ENCODE measurements at places on chromosomes 12 and 14.
A peak's percentile ranks its signal among the peaks of the same experiment; 100 is the strongest.

DNA sequence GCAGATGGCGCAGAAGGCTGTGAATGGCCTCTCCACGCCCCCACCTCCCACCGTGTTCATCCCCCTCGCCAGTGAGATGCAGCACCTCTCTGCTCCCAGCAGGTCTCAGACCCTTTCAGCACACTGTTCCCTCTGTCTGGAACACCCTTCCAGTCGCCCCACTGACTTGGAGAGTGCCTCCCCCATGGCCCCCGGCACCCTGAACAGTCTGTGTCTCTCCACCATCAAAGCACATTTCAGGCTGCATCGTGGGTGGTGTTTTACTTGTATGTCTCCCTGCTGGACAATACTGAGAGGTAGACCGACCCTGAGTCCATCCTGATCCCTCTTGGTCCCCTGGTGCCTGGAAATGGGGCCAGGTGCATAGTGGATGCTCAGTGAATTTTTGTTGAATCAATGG lies 34.9 kb downstream of the CACNA2D4 start:
- no peak for DNase-seq

- no peak for DNase-seq
Measured at GRCh38 chr12:131923260-131923659, 5.8 kb upstream of the PUS1 start.

DNA sequence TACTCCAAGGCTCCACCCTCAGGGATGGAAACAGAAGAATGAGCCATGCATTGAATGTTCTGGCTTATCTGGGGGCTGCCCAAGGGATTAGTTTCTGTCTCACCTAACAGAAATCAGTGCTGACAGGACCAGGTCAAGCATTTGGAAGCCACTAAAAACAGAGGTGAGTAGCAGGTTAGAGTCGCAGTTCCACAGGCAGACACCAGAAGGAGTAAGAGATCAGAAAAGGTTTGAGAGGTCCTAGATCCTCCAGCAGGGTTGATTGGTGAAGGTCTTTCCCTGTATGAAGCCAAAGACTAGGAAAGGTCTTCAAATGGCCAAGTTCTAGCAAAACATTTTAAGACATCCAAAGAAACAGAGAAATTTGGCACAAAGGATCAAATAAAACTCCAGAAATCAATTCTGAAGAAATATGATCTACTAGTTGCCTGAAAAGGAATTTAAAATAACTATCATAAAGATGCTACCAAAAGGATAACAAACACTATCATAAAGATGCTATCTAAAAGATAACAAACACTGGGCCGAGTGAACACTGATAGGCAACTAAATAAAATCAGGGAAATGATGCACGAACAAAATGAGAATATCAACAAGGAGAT lies 19.5 kb upstream of the TTC9 start:
- peak; percentile 32 for DNase-seq

- DNase-seq, result no peak
Measured at GRCh38 chr12:29582146-29582545, 84.7 kb upstream of the OVCH1 start.

GRCh38 chr14:24979725-24980239 lies 70.2 kb downstream of the STXBP6 start:
- DNase-seq, result no peak

DNA sequence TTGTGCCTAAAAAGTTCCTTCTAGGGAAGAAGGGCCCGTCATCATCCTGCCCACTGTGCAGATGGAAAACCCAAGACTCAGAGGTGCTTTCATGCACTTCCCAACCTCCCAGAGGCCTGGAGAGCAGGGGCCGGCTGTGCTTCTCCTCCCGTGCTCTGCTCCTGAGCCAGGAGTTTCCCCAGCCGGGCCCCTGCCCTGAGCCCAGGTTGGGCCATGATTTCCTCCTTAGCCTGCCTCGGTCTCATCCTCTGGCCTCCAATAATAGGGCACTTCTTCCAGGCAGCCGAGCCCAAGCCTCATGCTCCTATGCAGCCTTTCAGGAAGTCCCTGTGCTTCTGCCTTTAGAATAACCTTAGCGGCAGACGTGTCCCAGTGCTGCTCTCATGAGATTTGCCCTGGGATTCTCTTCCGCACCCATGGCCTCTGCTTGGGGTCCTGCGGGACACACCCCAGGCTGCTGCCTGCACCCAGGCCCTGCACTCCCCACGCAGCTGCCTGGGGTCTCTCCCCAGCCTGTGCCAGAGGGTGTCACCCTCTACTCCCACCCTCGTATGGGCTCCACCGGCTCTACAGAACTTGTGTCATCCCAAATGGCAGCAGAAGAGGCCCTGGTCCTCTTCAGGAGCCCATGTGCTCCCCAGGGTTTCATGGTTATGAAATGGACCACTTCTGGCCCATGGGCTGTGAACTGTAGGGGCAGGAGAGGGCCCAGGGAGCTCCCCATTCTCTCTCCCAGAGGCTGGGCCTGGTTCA lies 359.3 kb downstream of the ADGRD1 start:
- DNase-seq, result no peak

- DNase-seq, result no peak
Measured at GRCh38 chr12:94304566-94305061, 155.1 kb downstream of the CEP83 start.

DNA sequence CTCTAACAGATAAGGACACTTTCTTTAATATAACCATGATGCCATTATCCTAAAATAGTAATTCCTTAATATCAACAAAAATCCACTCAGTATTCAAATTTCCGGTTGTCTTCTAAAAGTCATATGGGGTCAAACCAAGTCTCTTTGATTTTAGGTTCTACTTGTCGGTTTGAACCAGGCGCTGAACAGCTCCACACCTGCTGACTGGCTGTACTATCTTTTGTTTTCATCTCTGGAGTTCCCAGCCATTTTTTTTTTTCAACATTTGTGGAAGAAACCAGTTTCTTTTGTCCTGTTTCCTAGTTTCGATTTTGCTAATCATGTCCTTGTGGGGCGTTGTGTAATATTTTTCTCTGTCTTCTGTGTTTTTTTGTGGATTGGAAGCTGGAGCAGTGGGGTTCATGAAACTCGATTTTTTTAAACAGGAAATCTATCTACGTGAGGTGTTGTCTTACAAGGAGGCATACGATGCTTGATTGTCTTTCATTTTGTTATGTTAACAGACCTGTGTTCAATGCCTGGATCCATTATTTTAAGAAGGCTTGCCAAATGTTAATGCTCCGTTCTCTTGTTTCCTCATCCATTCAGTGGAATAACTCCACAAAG lies 50.2 kb downstream of the FZD10 start:
- DNase-seq, result no peak

DNA sequence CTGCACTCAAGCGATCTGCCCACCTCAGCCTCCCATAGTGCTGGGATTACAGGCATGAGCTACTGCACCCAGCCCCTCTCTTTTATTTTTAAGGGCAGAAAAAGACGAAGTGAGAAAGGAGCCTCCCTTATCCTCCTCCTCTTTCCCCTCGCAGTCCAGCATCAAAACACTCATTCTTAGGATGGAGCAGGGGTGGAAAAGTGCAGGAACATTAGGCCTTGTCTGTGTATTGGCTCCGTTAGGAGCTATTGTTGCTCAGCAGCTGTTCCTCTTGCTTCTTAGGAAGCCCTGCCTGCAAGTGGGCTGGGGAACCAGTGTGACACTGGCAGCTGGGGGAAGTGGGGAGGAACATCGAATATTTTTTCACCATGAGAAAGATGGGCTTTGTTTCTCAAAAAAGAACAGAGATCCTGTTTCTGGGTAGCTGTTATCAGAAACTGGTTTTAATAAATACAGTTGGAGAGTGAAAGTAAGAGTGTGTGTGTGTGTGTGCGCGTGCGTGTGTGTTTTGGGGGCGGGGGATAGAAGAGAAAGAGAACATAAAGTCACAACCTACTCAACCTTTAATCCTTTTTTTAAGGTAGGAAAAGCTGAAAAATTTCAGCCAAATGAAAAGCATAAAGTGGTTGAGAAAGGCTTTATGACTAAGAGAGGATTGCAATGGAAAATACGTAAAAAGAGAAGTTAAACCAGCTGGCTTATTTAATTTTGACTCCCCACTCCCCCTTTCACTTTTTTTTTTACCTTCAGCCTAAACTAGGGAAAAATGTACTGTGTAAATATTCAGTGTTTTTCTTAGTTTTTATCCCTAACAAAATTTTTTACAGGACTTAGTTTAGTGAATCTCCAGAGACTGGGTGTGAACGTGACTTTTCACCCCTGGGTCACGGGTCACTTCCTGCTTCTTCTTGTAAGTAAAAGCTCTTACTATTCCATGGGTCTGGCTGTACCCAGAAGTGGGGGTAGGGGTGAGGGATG lies 197.2 kb upstream of the PLEKHG7 start:
- DNase-seq, result peak; percentile 47

- no peak for DNase-seq
Measured at GRCh38 chr12:80701388-80701787, 6.0 kb upstream of the MYF6 start.

DNA sequence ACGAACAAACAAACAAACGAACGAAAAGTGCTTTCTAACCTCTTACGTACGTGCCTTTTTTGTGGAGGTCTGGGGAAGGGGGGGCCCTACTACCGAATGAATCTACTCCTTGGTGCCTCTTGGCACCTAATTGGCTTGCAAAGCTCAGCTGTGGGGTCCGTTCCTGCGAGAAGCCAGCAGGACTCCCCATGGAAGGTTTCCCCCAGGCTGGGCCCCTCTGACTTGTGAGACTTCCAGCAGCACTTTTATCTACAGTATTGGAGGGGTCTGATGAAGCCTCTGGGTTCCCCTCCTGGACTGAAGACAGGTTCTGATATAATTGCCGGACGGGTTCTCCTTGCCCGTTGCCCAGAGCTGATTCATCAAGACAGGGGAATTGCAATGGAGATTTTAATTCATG lies 1.2 kb upstream of the TMEM106C start:
- no peak for DNase-seq

DNA sequence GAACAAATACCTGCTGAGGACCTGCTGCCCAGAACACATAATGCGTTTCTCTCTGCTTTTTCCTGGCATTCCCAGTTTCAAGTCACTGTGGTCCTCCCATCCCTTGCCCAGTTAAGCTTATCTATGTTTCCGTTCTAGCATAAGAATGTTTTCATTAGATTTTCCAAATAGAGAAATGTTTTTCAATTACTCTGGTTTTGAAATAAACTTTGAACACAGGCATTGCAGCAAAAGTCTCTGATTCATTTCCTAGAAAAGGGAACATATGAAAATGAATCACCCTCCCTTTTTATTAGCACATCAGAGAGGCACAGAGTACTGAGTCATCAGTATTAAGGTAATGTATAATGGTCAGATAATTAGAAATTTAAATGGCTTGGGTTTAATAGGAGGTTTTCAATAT lies 201.1 kb upstream of the TMEM260 start:
- no peak for DNase-seq

GRCh38 chr14:50821510-50822464 lies 9.2 kb downstream of the NIN start:
- no peak for DNase-seq

- no peak for DNase-seq
Measured at GRCh38 chr12:53688134-53688533, 12.3 kb upstream of the ATP5MC2 start.

DNA sequence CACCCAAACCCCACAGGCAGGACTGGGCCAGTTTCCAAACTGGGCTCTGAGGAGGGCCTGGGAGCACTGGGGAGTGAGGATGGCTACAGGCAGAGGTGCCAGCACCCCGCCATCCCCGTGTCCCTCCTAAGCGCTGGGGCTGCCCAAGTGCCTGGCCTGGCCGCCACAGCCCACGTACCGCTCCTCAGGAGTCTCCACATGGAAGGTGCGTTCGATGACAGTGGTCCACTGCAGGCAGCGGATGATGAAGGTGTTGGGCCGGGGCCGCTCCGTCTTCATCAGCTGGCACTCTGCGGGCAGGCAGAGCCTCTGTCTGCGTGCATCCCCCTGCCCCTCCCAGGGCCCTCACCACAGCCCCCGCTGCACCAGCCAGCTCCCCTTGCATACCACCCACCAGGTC lies 19.1 kb downstream of the AKT1 start:
- no peak for DNase-seq

GRCh38 chr14:104357689-104358527 lies 219.5 kb downstream of the KIF26A start:
- DNase-seq, result no peak

Data from stimulated activated CD4-positive, alpha-beta T cell treated with anti-CD3 and anti-CD28 coated beads, Interleukin-4, amount 100 ng/mL, for 48 hours (primary cell).